ENCODE measurements at places on chromosomes 2 and 18.

- DNase-seq = no peak
Observed at GRCh38 chr2:232957657-232958090, 55.4 kb downstream of the NGEF start.

DNA sequence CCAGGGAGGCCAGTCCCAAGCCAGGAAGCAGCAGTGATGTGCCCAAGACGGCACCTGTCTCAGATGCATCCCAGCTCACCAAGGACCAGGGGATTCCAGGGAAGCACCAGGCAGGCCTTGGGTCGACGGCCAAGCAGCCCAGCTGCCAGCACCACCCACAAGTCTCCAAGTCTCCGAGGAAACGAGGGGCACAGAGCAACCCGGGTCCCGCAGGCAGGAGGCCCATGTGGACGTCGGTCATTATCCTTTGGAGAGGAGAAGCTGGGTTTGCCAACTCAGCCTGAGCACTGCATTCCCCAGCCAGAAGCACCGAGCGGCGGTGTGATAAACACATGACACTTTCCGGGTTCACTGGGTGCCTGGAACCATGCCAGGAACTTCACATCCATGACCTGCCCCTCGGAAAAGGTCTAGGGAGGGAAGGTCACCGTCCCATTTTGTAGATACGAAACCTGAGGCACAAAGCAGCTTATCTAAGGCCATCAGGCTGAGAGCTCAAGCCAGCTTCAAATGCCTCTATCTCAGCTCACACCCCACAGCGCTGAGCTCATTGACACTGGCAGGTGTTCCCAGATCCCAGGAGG lies 104.5 kb downstream of the ZNF516 start:
- DNase-seq = no peak

GRCh38 chr2:3784731-3785130 lies 81.4 kb downstream of the DCDC2C start:
- no peak for DNase-seq

DNA sequence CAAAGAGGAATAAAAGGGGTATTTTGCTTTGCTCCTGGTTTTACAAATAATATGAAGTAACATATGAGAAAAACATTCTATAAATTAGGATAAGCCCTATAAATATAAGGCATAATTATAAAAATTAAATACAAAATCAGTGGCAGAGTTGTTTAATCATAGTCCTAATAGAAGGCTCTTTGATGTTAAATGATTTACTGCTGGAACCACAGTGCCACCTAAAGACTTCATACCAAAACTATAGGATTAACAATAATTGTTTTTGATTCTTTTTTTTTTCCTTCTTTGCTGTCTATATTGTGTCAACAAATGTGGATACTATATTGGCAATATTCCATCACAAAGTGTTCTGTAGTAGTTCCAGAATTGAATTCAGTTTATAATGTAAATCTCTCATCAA lies 837.7 kb upstream of the SLC39A10 start:
- DNase-seq = no peak

DNA sequence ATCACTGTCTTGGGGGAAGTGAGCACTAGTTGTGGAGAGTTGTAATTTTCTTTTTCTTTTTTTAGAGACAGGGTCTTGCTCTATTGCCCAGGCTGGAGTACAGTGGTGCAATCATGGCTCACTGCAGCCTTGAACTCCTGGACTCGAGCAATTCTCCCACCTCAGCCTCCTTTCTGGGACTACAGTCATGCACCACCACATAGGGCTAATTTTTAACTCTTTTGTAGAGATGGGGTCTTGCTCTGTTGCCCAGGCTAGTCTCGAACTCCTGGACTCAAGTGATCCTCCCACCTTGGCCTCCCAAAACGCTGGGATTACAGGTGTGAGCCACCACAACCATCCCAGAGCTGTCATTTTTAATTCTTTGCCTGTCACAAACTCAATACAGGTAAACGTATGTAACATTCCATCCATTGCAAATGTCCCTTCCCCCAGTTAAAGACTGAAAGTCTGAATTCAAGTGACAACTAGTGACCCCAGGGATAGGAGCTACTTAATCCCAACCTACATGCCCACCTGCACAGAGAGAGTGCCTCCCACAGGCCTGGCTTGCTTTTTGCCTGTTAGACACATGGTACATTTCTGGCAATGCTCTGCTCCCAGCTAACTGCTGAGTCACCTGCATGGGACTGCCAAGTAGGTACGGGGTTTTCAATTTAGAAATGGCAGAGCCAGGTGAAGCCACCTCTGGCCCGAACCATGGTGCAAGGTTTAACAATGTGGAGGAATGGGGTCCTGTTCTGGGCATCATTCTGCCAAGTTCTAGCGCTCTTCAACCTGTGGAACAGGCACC lies 60.6 kb downstream of the CYB5A start:
- DNase-seq = no peak

DNA sequence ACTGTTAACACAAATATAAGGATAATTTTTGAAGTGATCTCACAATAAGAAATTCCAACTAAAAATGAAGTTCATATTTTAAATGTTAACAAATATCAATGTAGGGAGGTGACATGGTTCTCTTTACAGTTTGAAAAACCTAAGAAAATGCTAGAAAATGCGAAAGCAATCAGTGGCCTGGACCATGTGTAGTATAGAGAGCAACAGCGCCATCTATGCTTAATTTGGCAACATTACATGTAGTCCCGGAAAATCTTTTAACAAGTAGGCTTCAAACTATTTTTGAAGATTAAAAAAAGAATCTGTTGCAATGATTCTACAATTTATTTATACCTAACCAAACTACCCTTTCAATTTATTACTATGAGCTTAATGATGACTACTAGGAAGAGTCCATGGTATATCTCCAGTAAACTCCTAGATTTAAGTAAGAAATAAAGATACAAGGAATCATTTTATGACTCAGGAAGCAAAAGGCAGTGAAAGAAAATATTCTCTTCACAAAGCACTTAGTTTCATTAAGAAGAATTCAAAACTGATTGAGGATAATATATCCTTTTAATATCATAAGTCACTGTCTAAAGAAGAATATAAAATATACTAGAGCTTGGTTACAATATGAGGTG lies 33.3 kb downstream of the NDUFA10 start:
- peak; percentile 65 for DNase-seq

GRCh38 chr18:76689646-76690264 lies 132.6 kb upstream of the ZNF236 start:
- DNase-seq = no peak

DNA sequence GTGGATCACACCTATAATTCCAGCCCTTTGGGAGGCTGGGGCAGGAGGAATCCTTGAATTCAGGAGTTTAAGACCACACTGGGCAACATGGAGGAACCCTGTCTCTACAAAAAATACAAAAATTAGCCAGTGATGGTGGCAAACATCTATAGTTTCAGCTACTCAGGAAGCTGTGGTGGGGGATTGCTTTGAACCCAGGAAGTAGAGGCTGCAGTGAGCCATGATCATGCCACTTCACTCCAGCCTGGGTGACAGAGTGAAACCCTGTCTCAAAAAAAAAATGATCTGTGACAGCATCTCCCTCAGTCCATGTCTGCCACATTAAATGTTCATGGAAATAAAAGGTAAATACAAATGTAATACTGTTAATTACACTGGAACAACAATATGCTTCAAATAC lies 121.4 kb upstream of the COL5A2 start:
- no peak for DNase-seq

- no peak for DNase-seq
Observed at GRCh38 chr2:130827502-130828251, 9.0 kb upstream of the ARHGEF4 start.

GRCh38 chr18:11215216-11215615 lies 65.8 kb upstream of the PIEZO2 start:
- DNase-seq = no peak

DNA sequence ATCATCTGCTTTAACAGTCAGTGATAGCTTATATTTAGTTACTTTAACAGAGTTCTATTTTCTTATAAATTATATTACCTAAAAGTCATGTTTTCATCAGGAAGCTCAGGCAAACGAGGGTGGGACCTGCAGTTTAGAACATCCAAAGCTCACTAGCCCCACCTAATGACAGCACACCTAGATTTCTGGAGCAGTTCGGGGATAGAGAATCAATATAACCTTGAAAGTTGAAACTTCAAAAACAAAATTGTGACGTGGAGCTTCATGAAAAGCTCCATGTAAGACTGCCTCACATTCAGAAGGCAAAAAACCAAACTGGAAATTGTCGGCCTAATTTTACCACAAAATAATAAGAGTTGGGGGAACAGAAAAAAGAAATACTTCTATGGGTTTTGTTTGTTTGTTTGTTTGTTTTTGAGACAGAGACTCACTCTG lies 185.9 kb upstream of the CCDC150 start:
- DNase-seq = peak; percentile 48

GRCh38 chr2:209094221-209094620 lies 329.6 kb upstream of the MAP2 start:
- no peak for DNase-seq

DNA sequence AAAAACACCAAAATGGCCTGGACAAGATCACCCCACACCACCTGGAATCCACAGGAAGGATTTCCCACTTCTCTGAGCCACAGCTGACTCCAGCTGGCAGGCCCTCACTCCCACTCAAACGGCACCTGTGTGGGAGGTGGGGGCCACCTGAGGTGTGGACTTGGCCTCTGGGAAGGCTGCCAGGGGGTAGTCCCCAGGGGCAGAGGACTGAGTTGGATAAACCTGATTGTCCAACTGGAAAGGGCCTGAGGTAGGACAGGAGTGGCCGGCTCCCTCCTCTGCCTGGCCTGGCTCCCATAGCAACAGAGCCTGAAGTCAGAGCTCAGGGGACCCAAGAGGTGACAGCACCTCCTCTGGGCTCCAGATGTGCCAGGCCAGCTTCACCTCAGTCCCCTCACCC lies 300.2 kb downstream of the CELF4 start:
- no peak for DNase-seq

DNA sequence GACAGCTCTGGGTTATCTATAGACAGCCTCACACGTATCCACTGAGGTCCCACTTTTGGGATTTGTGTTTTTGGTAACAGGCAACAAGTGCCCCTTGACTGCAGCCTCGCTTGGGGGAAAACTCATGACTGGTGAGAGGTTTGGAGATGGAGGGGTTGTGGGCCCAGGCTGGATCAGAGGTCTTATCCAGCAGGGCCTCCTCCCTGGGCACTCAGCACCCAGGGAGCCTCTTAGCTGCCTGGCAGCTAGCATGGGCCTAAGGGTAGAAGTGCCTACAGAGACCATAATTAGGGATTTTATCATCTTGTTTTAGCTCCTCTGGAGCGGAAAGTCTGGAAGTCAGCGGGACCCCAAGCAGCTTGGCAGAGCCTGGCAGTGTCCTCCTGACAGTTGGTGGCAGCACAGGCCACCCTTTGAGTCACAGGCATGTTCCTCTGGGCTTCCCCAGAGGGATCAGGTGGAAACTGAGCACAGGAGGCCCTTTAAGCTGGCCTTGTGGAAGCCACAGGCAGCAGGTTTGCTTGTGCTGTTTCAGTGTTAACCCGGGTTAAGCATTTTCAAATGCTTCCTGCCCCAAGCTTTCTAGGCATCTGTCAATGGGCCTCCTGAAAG lies 143.1 kb downstream of the KCTD1 start:
- DNase-seq = no peak

DNA sequence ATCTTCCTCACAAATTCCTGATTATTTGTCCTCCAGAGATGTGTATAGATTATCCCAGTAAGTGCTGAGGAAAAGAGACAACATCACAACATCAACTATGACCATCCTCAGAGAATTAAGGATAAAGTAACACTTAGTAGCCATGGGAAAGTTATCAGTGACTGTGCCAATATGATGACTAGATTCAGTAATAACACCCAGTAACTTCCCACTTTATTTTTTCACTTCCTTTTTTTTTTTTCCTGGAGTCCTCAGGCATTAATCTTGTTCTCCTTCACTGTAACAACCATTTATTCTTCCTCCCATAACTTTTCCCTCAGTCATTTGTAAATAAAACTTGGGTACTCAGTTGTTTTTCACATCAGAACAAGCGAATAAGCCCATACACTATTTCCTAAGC lies 16.7 kb upstream of the PID1 start:
- no peak for DNase-seq

GRCh38 chr2:17069564-17069963 lies 403.9 kb upstream of the CYRIA start:
- no peak for DNase-seq

Data from muscle of arm (tissue), 14 donors.